ENCODE measurements at places on chromosomes 5 and 9. TPM values are rescaled to one million over a fixed set of nuclear protein-coding genes. Genes with fewer than 3 reads are reported as not detected.
A peak's percentile ranks its signal among the peaks of the same experiment; 100 is the strongest.

Gene PCDHGC5
- 0.54 TPM for total RNA-seq

Gene ORM2
- total RNA-seq = not detected

Gene CXCL14
- total RNA-seq = 0.93 TPM

Gene IFNK
- total RNA-seq = not detected

Gene WDR36
- total RNA-seq = 12.4 TPM

Gene PCDHGA5
- total RNA-seq = 1.8 TPM

Gene OR2S2
- total RNA-seq = not detected

DNA sequence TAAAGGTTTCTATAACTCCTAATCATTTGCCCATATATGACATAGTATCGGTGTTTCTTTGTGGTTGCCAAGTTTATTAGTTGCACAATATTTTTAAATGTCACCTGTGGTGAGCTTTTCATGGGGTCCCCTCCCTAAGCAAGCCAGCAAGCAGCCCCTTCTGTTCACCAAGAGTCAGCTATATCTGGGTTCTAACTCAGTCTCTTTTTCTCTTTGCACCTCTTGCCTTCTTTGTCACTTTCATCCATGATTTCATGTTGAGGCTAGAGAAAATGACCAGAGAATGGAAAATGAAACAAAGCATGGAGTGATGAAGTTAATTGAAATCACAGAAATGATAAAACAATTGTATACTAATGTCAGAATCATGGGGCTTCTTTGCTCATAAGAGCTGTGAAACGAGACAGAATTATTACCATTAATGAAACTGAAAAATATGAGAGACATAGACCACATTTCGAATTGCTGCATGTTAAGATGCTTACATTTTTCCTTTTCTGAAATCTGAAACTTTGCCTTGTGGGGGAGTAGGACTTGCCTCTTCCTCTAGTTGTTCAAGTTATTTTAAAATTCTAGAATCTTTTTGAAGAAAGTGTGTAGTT, 75.7 kb downstream of the CAMK4 start:
- H3K27ac ChIP-seq = no peak overlapping the region
- H3K36me3 ChIP-seq = no peaks in the 10 kb centered on the region
- H3K4me1 ChIP-seq = no peaks in the 10 kb centered on the region

DNA sequence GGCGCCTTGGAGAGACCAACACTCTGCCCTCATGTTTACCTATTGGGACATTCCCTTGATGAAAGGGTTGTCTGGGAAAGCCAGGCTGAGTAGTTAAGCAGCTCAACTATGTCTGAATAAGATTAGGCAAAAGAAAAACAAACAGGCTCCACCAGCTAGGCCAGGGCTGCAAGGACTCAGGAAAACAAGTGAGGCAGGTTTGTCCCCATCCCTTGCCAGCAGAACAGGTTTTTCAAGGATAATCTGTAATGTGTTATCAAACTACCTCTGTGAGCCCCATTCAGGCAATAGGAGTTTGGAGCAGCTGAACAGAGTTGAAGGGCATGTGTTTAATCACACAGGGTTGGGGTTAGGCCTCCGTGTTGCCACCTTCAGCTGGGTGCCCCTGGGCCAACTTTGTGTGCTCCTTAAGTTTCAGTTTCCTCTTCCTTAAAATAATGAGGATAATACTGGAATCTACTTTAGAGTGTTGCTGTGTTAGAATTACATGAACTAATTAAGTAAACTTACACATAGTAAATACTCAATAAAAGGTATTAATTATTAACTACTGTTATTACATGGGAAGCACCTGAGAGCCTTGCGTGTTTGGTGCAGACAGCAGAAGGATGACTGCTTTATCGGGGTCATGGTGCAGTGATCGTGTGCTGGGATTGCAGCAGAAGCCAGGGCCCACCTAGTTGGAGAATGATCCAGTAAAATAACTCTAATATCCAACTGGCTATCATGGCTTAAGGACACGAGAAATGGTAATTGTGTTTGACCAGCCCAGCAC, 72.1 kb upstream of the ATP10B start:
- H3K4me3 ChIP-seq = peak overlapping the region; percentile 6
- H3K36me3 ChIP-seq = no peaks in the 10 kb centered on the region
- no peaks in the 10 kb centered on the region for H3K27me3 ChIP-seq
- peak overlapping the region; percentile 85 for H3K27ac ChIP-seq
- DNase-seq = no peak
- H3K4me1 ChIP-seq = peaks cover 47% of the 10 kb centered on the region

GRCh38 chr5:102341681-102342288, 45.7 kb upstream of the SLCO4C1 start:
- H3K27ac ChIP-seq = no peak overlapping the region
- H3K27me3 ChIP-seq = no peaks in the 10 kb centered on the region
- H3K4me1 ChIP-seq = no peaks in the 10 kb centered on the region
- H3K36me3 ChIP-seq = no peaks in the 10 kb centered on the region
- no peak overlapping the region for H3K4me3 ChIP-seq
- no peak for DNase-seq

- H3K27me3 ChIP-seq = no peaks in the 10 kb centered on the region
- no peak overlapping the region for H3K27ac ChIP-seq
- no peak for DNase-seq
- H3K4me1 ChIP-seq = peaks cover 1% of the 10 kb centered on the region
Measured at GRCh38 chr5:68274847-68275651, 59.5 kb downstream of the PIK3R1 start.

- H3K36me3 ChIP-seq = no peaks in the 10 kb centered on the region
- DNase-seq = no peak
- H3K4me1 ChIP-seq = no peaks in the 10 kb centered on the region
- no peak overlapping the region for H3K27ac ChIP-seq
- no peaks in the 10 kb centered on the region for H3K27me3 ChIP-seq
Measured at GRCh38 chr5:1041225-1042143, 32.9 kb downstream of the NKD2 start.

GRCh38 chr9:87793292-87793691, 67.4 kb downstream of the CTSL start:
- no peaks in the 10 kb centered on the region for H3K27me3 ChIP-seq
- H3K36me3 ChIP-seq = no peaks in the 10 kb centered on the region
- no peak overlapping the region for H3K27ac ChIP-seq
- DNase-seq = no peak
- no peak overlapping the region for H3K4me3 ChIP-seq

DNA sequence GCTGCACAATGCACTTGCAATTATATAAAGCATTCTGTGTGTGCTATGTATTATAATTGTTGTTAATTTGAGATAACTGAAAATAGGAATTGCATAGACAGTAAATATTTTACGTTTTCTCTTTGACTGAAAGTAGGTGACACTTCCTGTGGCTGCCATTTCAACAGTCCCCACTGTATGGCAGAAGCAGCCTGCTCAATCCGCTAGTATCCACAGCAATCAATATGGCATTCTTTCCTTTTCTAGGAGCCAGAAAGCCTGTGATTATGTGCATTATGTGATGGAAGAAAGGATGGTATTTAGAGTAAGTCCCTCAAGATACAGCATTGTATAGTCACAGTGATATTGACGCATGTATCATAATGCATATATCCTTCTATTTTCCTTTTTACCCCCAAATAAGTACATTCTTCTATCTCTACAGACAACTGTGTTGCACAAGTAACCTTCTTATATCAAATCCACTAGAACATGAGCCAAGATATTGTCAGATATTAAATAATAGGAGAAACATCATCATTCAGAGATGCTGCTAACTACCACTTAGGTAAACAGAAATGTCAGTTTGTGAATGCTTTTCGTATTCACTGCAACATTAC, 59.7 kb downstream of the CARTPT start:
- no peaks in the 10 kb centered on the region for H3K4me1 ChIP-seq
- no peak overlapping the region for H3K27ac ChIP-seq
- no peaks in the 10 kb centered on the region for H3K36me3 ChIP-seq
- no peak overlapping the region for H3K4me3 ChIP-seq
- H3K27me3 ChIP-seq = no peaks in the 10 kb centered on the region

DNA sequence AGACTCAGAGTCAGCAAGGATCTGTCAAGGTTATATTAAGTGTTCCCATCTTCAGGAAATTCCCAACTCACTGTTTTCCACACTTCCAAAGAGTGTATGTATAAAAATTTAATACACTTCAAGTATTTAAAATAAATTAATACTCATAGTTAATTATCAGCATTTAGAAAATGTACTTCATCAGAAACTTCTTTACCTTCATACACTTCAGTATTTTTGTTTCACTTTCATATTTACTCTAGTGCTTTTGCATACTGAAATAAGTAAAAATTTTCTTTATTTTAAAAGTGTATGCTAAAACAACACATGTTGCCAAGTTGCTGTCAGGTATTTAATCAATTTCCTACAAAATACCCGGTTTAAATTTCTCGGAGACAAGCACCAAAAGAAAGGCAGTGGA, 16.5 kb downstream of the RICTOR start:
- H3K4me3 ChIP-seq = no peak overlapping the region
- no peaks in the 10 kb centered on the region for H3K27me3 ChIP-seq
- H3K27ac ChIP-seq = no peak overlapping the region
- no peaks in the 10 kb centered on the region for H3K36me3 ChIP-seq
- DNase-seq = no peak

- no peak overlapping the region for H3K4me3 ChIP-seq
- no peak overlapping the region for H3K27ac ChIP-seq
- H3K27me3 ChIP-seq = no peaks in the 10 kb centered on the region
- no peaks in the 10 kb centered on the region for H3K4me1 ChIP-seq
Measured at GRCh38 chr5:150347451-150347850, 10.0 kb upstream of the TCOF1 start.

GRCh38 chr5:165919196-165919595, 2372.2 kb upstream of the WWC1 start:
- no peak overlapping the region for H3K27ac ChIP-seq
- no peaks in the 10 kb centered on the region for H3K27me3 ChIP-seq
- no peaks in the 10 kb centered on the region for H3K4me1 ChIP-seq
- H3K4me3 ChIP-seq = no peak overlapping the region
- DNase-seq = no peak

DNA sequence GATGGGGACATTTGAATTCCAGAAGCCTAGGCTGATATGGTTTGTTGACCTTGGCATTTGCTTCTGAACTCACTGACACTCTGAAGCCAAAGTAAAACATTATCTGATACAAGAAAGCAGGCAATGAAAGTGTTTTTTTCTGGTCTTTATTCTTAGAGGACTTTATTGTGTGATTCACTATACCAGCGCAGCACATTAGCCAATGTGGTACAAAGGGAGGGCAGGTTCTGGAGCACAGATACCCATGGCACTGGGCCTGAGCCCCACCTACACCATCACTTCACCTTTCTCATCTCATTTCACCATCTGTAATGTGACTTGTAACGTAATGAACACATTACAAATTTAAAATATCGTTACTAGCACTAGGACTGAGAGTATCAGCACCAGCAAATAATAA, 89.7 kb upstream of the ZNF366 start:
- DNase-seq = no peak
- no peaks in the 10 kb centered on the region for H3K36me3 ChIP-seq
- peaks cover 4% of the 10 kb centered on the region for H3K4me1 ChIP-seq
- no peaks in the 10 kb centered on the region for H3K27me3 ChIP-seq

DNA sequence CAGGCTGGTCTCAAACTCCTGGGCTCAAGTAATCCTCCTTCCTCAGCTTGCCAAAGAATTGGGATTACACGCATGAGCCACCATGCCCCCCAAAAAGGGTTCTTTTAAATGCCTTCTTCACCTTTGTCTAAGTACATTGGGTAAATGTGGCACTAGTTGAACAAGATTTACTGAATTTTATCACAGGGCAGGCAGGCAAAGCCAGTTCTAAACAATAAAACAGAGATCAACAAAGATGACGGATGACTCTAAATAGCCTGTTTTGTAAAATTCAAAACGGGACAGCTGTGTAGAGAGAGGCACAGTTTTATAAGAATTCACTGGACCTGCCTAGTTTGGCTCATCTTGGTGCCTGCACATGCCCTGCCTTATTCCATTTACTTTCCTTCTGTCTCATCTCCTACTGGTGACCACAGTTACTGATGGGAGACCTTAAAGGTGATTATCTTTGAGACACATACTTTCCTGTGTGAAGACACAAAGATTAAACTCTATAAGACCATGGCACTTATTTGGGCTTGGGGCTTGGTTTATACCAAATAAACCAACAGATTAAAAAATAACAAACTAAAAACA, 149.6 kb upstream of the DMRT1 start:
- no peaks in the 10 kb centered on the region for H3K36me3 ChIP-seq
- no peak for DNase-seq
- no peaks in the 10 kb centered on the region for H3K27me3 ChIP-seq

- no peaks in the 10 kb centered on the region for H3K4me1 ChIP-seq
- no peak overlapping the region for H3K4me3 ChIP-seq
- DNase-seq = no peak
- no peak overlapping the region for H3K27ac ChIP-seq
Measured at GRCh38 chr5:74626386-74627222, 13.9 kb downstream of the ENC1 start.

DNA sequence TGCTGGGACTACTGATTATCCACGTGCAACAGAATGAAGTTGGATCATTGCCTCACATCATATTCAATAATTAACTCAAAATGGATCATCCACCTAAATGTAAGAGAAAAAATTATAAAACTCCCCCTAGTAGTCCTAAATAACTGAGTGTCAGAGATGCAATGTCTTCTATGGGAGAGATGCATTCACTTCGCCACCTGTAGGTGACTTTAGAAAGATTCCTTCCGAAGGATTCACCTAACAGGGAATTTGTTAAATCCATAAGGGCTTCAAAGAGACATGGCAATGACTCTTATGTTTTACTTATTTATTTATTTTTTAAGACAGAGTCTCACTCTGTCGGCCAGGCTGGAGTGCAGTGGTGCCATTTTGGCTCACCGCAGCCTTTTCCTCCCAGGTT, 526.0 kb downstream of the MTRR start:
- no peak overlapping the region for H3K4me3 ChIP-seq
- H3K36me3 ChIP-seq = no peaks in the 10 kb centered on the region
- DNase-seq = no peak
- H3K27ac ChIP-seq = no peak overlapping the region
- no peaks in the 10 kb centered on the region for H3K4me1 ChIP-seq
- no peaks in the 10 kb centered on the region for H3K27me3 ChIP-seq

DNA sequence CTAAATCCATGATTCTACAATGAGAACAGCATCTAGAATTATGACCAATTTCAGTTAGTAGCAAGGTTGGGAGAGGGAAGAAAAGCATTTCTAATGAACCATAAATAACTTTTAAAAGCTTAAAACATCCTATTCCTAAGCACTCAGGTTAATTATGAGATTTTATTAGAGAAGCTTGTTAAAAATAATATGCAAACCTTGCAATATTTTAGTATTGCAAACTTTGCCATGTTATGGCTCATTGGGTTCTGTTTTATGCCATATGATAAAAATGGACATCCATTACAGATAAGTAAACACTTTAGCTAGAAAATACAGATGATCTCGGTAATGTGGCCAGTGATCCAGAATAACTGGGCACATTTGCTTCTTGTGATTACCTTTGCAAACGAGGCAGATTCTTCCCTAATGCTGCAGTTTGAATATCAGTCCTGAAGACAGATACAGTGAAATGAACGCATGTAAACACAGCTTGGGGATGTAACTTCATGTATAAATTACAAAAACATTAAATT, 447.0 kb downstream of the PLK2 start:
- H3K36me3 ChIP-seq = no peaks in the 10 kb centered on the region
- H3K4me3 ChIP-seq = no peak overlapping the region
- no peaks in the 10 kb centered on the region for H3K4me1 ChIP-seq
- no peak for DNase-seq

- DNase-seq = no peak
- no peaks in the 10 kb centered on the region for H3K4me1 ChIP-seq
Measured at GRCh38 chr5:58156361-58156760, 303.5 kb downstream of the PLK2 start.

- H3K27ac ChIP-seq = no peak overlapping the region
- peaks cover 7% of the 10 kb centered on the region for H3K4me1 ChIP-seq
- H3K4me3 ChIP-seq = no peak overlapping the region
- H3K27me3 ChIP-seq = no peaks in the 10 kb centered on the region
Measured at GRCh38 chr5:144237851-144238250, 67.2 kb downstream of the KCTD16 start.

- no peak overlapping the region for H3K27ac ChIP-seq
- no peaks in the 10 kb centered on the region for H3K36me3 ChIP-seq
- no peak for DNase-seq
- peaks cover 19% of the 10 kb centered on the region for H3K4me1 ChIP-seq
- no peaks in the 10 kb centered on the region for H3K27me3 ChIP-seq
- H3K4me3 ChIP-seq = no peak overlapping the region
Measured at GRCh38 chr9:14248149-14248548, 65.8 kb downstream of the NFIB start.
